Right forelimb (tissue), 1 donor: ENCODE measurements at places on chromosomes 11 and 22.
A peak's percentile ranks its signal among the peaks of the same experiment; 100 is the strongest.

GRCh38 chr11:26944866-26945664, 48.8 kb upstream of the FIBIN start:
- no peak for DNase-seq

DNA sequence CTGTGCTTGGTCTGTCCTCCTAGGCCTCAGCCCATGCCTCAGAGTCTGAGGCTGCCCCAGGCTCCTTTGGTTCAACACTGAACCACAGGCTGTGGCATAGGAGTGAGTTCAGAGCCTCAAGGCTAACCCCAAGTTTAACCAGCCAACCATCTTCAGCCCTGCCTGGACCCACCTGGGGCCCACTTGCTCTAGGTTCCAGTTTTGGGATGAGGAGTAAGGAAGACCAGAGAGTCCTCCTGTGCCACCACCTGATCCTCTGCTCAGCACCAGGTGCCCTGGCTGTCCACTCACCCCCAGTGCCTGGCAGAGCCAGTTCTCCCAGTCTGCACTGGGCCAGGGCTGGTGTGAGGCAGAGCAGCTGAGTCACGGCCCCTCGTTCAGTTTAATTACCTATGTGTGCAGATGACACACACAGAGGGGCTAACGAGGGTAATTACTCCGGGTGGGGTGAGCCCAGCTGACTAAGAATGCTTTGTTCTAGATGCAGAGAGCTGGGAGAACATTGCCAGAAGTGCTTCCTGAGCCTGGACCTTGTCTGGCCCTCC, 12.0 kb upstream of the TMPRSS13 start:
- peak; percentile 30 for DNase-seq

- no peak for DNase-seq
These were observed 14.4 kb downstream of the BCL9L start for GRCh38 chr11:118911113-118911879.

GRCh38 chr11:76656050-76656531, 14.5 kb downstream of the LRRC32 start:
- DNase-seq = peak; percentile 43

DNA sequence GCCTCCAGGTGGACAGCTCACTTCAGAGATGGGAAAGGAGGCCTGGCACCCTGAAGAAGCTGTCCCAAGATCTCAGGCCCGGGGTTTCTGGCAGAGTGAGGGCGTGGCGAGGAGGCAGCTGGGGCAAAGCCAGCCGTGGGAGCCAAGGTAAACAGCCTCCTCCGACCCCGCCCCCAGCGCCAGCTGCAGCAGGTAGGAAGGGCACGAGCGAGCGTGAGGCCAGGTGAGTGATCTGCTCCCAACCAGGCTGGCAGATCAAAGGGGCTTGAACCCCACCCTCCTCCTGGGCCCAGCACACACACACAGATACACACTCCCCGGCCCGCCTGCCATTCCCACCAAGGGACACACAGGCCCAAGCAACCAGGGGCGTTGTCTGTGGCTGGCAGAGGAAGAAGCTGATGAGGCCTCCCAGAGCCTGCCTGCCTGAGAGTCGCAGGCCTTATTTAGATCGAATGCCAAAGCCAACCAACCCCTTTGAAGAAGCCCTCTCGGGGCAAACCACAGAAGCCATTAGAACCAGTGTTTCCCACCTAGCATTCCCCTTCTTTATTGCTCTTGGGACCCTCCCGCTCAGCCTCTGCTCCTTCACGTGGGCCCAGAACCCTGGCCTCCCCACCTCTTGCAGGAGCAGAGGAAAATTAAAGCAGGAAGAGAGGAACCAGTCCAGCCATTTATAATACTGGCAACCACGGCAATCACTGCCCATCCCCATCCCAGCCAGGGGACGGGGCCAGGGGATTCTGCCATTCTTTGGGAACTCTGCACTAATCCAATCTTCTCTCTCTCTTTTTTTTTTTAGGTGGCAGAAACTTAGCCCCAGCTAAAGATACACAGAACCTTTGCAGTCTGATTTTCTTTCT, 5.0 kb downstream of the PDGFB start:
- no peak for DNase-seq

DNA sequence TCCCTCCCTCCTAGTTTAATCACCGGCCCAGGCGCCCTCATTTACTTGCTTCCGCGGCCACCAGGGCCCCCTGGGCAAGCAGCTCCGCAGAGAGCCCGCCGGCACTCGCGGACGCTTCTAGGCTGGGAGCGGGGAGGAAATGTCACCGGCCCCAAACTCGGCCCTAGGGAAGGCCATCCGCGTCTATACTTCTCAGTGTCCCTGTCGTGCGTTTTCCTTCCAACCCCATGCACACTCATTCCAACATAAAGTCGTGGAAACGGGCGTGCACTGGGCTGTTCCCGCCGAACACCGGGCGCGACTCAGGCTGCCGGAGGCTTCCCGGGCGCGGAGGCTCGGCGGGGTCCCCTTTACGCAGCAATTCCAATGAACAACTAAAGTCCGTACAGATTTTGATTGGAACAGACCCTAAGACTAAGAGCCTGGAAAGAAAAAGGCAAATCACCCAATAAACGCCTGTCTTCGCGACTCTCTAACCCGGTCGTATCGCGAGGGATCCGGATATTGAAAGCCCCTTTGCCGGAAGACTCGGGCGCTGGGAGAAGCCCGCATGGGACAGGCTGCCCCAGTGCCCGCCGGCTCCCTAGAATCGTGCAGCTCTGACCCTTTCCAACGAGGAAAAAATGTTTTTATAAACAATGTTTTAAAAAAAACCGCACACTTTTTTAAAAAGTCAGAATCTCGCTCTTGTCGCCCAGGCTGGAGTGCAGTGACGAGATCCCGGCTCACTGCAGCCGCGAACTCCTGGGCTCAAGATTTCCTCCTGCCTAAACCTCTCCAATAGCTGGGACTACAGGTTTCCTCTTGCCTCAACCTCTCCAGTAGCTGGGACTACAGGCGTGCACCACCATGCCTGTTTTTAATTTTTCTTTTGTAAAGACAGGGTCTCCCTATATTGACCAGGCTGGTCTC, 1.3 kb upstream of the BARX2 start:
- no peak for DNase-seq

- peak; percentile 32 for DNase-seq
These were observed 178.8 kb downstream of the IGLL1 start for GRCh38 chr22:23401111-23401909.

DNA sequence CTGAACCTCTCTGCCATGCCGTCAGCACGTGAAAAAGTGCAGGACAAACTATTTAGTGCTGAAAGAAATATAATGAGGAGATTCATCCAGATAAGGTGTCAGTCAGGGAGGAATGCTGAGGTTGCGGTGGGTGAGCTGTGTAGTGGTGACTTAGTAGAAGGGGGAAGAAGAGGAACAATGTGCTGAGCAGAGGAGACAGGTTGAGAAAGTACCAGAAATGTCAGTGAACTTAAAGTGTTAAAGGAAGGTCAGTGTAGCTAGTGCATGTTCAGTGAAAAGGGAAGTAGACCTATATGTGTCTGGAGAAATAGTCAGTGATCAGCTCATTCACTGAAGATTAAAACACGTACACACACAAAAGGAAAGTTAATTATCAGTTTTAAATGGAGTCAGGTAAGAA, 237.6 kb upstream of the CCDC179 start:
- no peak for DNase-seq
